ENCODE measurements at places on chromosomes 2 and 18.

- DNase-seq = no peak
Measured at GRCh38 chr18:50315100-50315871, 27.8 kb upstream of the CXXC1 start.

- no peak for DNase-seq
Measured at GRCh38 chr2:241376808-241377207, 20.7 kb downstream of the FARP2 start.

- DNase-seq = no peak
Measured at GRCh38 chr2:128769457-128770142, 450.9 kb upstream of the HS6ST1 start.

GRCh38 chr2:52931660-52932059 lies 835.9 kb upstream of the CHAC2 start:
- no peak for DNase-seq

DNA sequence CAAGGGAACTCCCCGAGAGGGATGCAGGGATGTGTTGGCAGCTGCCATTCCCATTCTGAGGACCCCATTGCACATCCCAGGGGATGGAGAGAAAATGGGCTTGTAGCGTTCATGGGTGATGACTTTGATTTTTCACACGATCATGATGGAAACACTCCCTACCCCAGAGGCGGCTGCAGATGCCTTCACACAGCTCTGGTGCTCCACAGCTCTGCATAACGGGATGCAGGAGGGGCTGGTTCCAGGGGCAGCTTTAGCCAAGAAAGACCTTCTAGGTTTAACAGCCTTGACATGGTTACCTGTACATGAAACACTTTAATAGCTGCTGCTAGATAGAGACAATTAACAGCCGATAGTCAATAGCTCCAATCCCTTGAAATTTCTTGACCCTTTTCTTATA lies 88.7 kb downstream of the TPO start:
- no peak for DNase-seq

GRCh38 chr2:216535454-216535995 lies 36.9 kb downstream of the RPL37A start:
- peak; percentile 21 for DNase-seq

GRCh38 chr2:19120181-19120580 lies 238.2 kb downstream of the OSR1 start:
- no peak for DNase-seq

DNA sequence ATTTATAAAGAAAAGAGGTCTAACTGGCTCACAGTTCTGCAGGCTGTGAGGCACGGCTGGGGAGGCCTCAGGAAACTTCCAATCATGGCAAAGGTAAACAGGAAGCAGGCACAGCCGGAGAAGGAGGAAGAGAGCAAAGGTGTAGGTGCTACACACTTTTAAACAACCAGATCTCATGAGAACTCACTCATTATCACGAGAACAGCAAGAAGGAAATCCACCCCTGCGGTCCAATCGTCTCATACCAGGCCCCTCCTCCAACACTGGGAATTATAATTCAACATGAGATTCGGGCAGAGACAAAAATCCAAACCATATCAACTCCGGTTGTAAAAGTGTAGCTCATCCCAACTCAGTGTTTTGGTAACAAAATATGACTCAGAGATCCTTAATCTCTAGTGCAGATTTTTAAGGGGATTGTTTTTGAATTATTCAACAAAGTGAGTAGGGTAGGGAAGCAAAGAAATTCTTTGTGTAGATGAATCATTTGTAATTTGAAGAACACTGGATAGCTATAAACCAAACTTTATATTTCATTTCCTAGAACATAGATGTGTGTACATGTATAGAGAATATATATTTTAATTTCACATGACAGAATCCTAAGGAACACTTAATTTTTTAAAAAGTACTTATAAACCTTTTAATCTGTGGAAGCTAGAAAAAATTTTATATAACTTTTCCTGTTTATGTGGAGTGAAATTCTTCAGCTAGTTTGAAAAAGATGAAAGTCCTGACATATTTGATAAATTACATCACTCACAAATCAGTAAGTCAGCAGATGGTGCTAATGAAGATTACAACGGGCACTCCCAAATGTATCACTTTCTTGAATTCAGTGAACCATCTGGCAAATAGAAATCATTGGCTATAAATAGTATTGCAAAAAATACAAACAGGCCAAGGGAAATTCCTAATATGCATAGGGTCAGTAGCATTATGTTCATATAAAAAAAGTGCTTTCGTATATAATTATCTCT lies 130.1 kb downstream of the OLA1 start:
- no peak for DNase-seq

GRCh38 chr18:36176711-36177110 lies 10.6 kb upstream of the MOCOS start:
- no peak for DNase-seq

DNA sequence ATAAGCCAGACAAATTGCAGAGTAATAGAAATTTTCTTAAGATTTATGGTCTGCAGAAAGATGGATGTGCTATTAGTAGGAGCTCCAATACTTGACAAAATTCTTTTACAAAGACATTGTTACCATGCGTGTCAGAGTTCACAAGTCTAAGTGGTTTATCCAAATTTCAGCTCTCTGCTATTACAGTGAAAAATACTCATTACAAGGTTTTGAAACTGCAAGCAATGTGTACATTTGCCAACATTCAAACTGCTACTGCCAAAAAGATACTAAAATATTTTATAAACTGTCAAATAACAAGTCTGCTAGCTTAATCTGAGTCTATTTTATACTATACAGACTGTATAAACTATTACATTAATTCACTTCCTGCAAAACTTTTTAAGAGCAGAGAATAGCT lies 1341.5 kb upstream of the ACVR2A start:
- DNase-seq = no peak

GRCh38 chr2:43051338-43051737 lies 175.1 kb downstream of the ZFP36L2 start:
- no peak for DNase-seq

DNA sequence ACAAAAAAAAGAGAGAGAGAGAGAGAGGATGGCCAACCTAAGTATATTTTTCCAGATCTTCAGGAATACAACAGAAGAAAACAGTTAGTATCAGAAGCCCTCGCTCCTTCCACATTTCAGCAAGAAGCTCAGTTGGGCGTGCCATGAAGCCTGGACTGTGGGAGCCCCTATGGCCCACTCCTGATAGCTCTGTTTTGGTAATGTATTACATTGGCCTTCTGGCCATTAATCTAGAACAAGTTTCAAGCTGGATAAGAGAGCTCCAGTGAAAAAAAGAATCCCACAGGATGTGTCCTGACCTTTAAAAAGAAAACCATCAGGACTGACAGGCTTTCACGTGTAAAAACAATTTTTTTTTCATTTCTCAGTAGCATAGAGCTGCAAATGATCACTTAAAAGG lies 197.9 kb downstream of the ICOS start:
- DNase-seq = no peak

- no peak for DNase-seq
Measured at GRCh38 chr2:174631009-174631981, 33.7 kb upstream of the WIPF1 start.

- no peak for DNase-seq
Measured at GRCh38 chr2:77796397-77796796, 274.2 kb upstream of the LRRTM4 start.

DNA sequence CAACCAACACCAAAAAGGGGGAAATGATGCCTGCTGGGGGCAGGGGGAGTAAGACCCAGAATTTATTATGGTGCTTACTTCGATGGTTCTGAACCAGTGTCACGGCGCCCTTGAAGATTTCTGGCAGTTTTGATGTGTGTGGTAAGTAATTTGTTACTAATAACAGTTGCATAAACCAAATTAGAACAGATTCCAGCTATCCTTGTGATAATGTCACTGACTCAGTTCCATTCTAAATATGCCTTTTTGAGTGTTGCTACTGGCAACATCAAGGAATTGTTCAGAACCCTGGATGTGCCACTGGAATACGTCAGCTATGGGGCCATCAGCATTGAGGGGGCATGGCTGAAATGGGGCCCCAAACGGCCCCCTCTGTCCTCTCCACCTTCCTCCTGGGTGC lies 11.6 kb downstream of the SAG start:
- peak; percentile 36 for DNase-seq

GRCh38 chr2:231611273-231612108 lies 18.8 kb downstream of the TEX44 start:
- DNase-seq = no peak

GRCh38 chr2:147463881-147464520 lies 380.8 kb upstream of the ACVR2A start:
- DNase-seq = no peak

DNA sequence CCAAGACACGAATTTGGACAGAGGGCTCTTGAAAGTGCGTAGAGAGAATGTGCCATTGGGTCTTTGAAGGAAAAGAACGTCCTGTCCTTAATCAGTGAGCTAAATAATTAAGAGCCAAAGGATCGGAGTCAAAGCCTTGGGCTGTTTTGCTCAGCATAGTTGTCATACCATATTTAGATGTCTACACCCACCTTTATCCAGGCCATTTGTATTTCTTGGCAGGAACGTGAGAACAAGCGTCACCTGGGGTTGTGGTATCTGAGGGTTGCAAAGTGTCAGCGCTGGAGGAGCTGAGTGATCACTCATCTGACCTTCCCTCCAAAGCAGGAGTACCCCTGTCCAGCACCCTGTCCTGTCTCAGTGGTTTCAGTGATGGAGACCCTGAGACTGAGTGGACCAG lies 4.5 kb downstream of the LPIN1 start:
- DNase-seq = no peak

GRCh38 chr2:41913311-41913710 lies 134.5 kb upstream of the PKDCC start:
- no peak for DNase-seq

- no peak for DNase-seq
Measured at GRCh38 chr2:30486655-30487054, 39.6 kb downstream of the LCLAT1 start.

DNA sequence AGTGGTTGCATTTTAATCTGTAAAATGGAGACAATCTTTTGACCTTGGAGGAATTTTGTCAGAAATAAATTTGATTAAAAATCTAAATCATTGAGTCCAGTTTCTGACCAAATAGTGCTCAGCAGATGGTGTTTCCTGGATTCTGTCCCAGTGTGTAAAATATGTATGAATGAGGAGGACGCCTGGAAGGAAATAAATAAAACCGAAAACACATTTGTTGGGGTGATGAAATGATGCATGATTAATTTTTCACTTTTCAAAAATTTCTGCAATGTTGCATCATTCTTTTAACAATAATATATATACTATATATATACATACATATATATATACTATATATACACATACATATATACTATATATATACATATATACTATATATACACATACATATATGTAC lies 261.1 kb upstream of the TRIB2 start:
- DNase-seq = no peak

GRCh38 chr18:12571630-12572029 lies 86.3 kb downstream of the SPIRE1 start:
- no peak for DNase-seq

- DNase-seq = no peak
Measured at GRCh38 chr2:204027091-204027490, 90.5 kb downstream of the ICOS start.

DNA sequence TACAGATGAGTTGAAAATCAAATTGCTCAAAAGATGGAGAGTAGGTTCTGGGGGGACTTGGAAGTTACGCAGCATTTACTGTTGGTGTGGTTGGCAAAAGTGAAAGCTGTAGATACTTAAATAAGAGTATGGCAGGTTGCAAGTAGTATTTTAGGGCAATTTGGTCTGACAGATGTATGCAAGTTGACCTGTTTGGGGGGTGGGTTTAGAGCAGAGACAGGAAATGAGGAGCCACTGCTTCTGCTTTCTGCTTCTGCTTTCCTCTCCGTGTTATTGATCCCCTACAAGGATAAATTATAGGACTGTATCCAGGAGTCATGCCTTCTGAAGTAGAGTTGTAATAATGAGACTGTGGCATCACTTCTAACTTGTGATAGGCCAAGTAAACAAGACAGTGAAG lies 71.2 kb downstream of the EPAS1 start:
- no peak for DNase-seq

GRCh38 chr2:238716171-238716570 lies 131.7 kb upstream of the TWIST2 start:
- no peak for DNase-seq

DNA sequence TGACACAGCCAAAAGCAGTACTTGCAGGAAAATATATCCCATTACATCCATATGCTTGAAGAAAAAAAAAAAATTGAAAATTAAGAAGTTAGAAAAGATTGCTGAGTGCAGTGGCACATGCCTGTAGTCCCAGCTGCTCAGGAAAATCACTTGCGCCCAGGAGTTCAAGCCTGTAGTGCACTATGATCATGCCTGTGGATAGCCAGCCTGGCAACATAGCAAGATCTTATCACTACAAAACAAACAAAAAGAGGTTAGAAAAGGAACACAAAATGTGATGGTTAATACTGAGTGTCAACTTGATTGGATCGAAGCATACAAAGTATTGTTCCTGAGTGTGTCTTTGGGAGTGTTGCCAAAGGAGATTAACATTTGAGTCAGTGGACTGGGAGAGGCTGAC lies 361.9 kb downstream of the NYAP2 start:
- DNase-seq = no peak

- DNase-seq = no peak
Measured at GRCh38 chr2:158973116-158973956, 4.9 kb downstream of the TANC1 start.

DNA sequence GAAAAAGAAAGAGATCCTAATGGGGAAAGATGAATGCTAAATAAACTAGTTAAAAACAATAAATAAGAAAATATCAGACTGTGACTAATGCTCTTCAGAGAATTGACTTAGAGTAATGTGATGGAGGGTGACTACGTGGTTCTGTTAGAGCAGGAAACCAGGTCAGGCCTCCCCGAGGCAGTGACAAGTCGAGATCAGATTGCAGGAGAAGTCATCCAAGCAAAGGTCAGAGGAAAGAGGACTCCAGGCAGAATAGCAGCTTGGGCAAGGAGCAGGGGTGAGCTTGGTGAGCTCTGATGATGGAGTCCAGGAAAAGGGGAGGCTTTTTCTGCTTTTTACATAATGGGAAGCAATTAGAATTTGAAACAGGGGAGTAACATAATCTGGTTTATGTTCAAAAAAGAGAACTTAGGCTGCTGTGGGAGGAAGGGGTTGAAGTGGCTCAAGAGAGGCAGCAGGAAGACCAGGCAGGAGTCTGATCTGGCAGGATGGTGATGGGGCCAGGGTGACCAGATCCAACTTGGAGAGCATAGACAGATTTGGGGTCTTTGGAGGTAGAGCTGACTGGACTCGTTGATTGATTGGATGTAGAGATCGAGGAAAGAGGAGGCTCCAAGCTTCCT lies 27.3 kb upstream of the ITGB6 start:
- DNase-seq = no peak
